ENCODE measurements at places on chromosomes 6 and 20. TPM values are rescaled to one million over a fixed set of nuclear protein-coding genes. Genes with fewer than 3 reads are reported as not detected.

Gene TP53TG5
- 0.02 TPM for polyA plus RNA-seq

Gene TSBP1
- polyA plus RNA-seq = not detected

Gene ENPP3
- 0.54 TPM for polyA plus RNA-seq

Gene FGD2
- polyA plus RNA-seq = 3.6 TPM

Gene NKAIN2
- polyA plus RNA-seq = not detected

Gene TAGAP
- 0.43 TPM for polyA plus RNA-seq

Gene NOL4L
- 5.3 TPM for polyA plus RNA-seq

Gene L3MBTL3
- 3.6 TPM for polyA plus RNA-seq

Gene SLC22A2
- not detected for polyA plus RNA-seq

Gene CDC5L
- 7.6 TPM for polyA plus RNA-seq

Gene FNDC1
- 0.43 TPM for polyA plus RNA-seq

Gene DZANK1
- polyA plus RNA-seq = 1.0 TPM

Gene MUC22
- not detected for polyA plus RNA-seq

Gene OR12D3
- polyA plus RNA-seq = not detected

Gene ZBP1
- polyA plus RNA-seq = 0.15 TPM

Gene TRAPPC3L
- 0.02 TPM for polyA plus RNA-seq

Gene MYLK4
- polyA plus RNA-seq = 0.25 TPM

Gene PRELID3B
- 34.1 TPM for polyA plus RNA-seq

Gene FAM110A
- polyA plus RNA-seq = 2.7 TPM

Gene LPA
- polyA plus RNA-seq = not detected

Gene CPNE5
- 1.5 TPM for polyA plus RNA-seq

Gene SYNE1
- 27.0 TPM for polyA plus RNA-seq

Gene FHL5
- polyA plus RNA-seq = 12.7 TPM

Gene GPX5
- not detected for polyA plus RNA-seq

Gene TMEM200A
- polyA plus RNA-seq = 1.8 TPM

Gene ECT2L
- polyA plus RNA-seq = not detected

Gene TXNDC5
- 123 TPM for polyA plus RNA-seq

Gene OR5V1
- not detected for polyA plus RNA-seq

Gene THBS2
- 39.4 TPM for polyA plus RNA-seq

Gene CLIC5
- 0.78 TPM for polyA plus RNA-seq

Gene OTOR
- polyA plus RNA-seq = not detected

Gene ZGPAT
- polyA plus RNA-seq = 33.0 TPM

Gene KCNK17
- polyA plus RNA-seq = 0.35 TPM

Gene HLA-DQA2
- not detected for polyA plus RNA-seq

Gene NKX2-2
- 0.06 TPM for polyA plus RNA-seq

Gene CBLN4
- 0.10 TPM for polyA plus RNA-seq

Gene KHDC1L
- polyA plus RNA-seq = not detected

Gene CRNKL1
- 6.0 TPM for polyA plus RNA-seq

Gene SLC26A8
- not detected for polyA plus RNA-seq

Gene FILIP1
- polyA plus RNA-seq = 7.1 TPM

Gene HLA-DOB
- 0.58 TPM for polyA plus RNA-seq

Gene ESF1
- 7.7 TPM for polyA plus RNA-seq

Gene BANF2
- not detected for polyA plus RNA-seq

Gene FAXC
- 1.1 TPM for polyA plus RNA-seq

Gene MUC21
- 0.05 TPM for polyA plus RNA-seq

Gene ADA
- 18.4 TPM for polyA plus RNA-seq

Gene TM9SF4
- 13.7 TPM for polyA plus RNA-seq

Gene OCSTAMP
- not detected for polyA plus RNA-seq

Gene C20orf144
- polyA plus RNA-seq = 0.11 TPM

Gene GHRH
- polyA plus RNA-seq = not detected

Gene PREX1
- 21.5 TPM for polyA plus RNA-seq

Gene IRF4
- polyA plus RNA-seq = 0.83 TPM

Measured in adipose tissue (tissue), 3 donors.